ENCODE measurements at places on chromosomes 7 and 10.

DNA sequence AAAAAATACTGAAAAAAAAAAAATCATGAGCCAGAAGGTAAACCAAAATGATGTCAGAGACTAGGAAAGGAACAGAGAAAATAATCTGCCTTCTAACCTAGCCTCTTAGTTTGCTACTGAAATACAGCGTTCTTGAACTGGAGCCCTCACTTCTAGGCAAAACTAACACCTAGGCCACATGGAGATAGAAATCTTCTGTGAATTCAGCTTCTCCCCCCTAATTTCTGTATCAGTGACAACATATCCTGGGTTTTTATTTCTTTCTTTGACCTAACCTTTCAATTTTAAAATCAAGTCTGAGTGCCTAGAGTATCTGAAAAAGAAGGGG is 100.1 kb upstream of the GLCCI1 start:
- no peak for DNase-seq

DNA sequence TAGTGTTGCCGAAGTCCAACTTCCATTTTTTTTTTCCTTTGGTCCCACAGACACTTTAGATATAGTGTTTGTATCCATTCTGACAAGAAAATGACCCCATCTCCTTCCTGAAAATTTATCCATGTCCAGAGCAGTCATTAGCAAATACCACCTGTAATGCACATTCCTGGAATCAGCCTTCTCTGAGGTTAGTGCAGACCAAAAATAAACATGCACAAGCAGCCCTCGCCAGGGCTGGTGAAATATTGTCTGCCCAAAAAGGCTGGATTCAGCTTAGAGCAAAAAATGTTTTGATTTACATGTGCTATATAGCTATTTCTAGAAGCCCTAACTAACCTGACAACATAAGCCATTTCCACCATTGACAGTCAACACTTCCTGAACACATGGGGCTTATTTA is 145.7 kb downstream of the TAX1BP1 start:
- no peak for DNase-seq

DNA sequence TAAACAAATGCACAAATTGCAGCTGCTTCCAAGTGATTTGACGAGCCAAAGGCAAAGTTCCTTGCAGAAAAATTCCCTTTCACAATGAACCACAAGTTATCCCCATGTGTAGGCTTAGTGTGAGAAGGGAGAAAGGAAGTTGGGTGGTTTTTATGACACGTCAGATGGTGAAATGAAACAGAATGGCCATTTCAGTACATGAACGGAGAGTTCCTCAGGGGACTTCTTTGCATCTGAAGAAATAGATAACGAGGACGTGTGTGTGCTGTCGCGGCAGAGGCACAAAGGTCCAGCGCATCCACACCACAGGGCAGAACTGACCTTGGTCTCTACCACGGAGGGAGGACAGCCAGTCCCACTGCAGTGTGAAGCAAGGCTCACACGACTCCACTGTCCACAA is 135.9 kb downstream of the PAXIP1 start:
- DNase-seq = no peak

- no peak for DNase-seq
These were observed 20.6 kb upstream of the CDCA7L start for GRCh38 chr7:21966271-21966670.

- DNase-seq = no peak
These were observed 220.2 kb downstream of the EMX2 start for GRCh38 chr10:117762819-117763172.

GRCh38 chr10:126216632-126216961 is 171.7 kb downstream of the ADAM12 start:
- no peak for DNase-seq

GRCh38 chr10:74675484-74675883 is 150.9 kb upstream of the KAT6B start:
- no peak for DNase-seq
